CD14-positive monocyte (primary cell): ENCODE measurements at places on chromosomes 16 and 17.

GRCh38 chr16:2798723-2799204, 494 bp downstream of the PRSS41 start:
- no peak for DNase-seq

- DNase-seq, result no peak
These were observed 19.2 kb downstream of the STRADA start for GRCh38 chr17:63722403-63722802.

DNA sequence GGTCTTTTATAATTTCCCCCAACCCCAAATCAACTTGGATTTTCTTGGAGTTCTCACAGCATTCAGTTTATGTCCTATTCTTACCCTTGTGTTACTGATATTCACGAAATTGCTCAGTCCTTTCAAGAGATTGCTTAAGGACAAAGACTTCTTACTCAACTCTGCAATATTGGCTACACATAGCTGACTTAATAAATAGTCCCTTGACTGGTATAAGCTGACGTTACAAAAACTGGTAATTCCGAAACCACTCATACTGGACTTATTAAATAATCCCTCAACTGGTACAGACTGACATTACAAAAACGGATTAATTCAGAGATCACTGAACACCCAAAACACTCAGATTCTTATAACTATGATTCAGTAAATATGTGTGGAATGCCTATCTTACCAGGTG, 860 bp downstream of the TIGD7 start:
- DNase-seq, result peak; percentile 11

- no peak for DNase-seq
These were observed 129.6 kb upstream of the LHX1 start for GRCh38 chr17:36807496-36808179.

GRCh38 chr17:1720856-1721386, 3.6 kb upstream of the WDR81 start:
- peak; percentile 40 for DNase-seq

GRCh38 chr17:21297026-21297520, 12.6 kb downstream of the MAP2K3 start:
- no peak for DNase-seq

DNA sequence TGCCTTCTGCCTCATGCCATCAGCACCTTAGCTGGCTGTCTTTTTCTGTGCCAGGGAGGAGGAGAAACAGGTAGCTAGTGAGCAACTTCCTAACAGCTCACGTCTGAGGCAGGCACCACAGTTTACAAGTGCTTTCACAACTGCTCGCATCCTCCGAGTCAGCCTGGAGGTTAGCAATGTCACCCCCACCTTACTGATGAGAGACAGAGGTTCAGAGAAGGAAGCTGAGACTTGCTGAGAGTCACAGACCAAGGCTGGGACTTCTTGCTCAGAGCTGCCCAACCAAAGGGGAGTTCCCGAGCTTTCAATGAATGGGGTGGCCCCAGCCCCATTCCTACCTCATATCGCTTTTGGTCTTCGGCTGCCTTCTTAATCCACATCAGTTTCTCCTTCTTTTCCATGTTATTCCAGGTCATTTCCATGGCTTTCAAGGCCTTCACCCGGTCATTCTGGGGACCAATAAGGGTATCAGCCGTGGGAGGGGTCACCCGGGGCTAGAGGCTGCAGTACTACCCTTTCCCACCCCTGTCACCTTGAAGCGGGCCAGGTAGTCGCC, 9.6 kb downstream of the UBTF start:
- no peak for DNase-seq

- DNase-seq, result no peak
These were observed 93.8 kb upstream of the FAM20A start for GRCh38 chr17:68694791-68695485.

DNA sequence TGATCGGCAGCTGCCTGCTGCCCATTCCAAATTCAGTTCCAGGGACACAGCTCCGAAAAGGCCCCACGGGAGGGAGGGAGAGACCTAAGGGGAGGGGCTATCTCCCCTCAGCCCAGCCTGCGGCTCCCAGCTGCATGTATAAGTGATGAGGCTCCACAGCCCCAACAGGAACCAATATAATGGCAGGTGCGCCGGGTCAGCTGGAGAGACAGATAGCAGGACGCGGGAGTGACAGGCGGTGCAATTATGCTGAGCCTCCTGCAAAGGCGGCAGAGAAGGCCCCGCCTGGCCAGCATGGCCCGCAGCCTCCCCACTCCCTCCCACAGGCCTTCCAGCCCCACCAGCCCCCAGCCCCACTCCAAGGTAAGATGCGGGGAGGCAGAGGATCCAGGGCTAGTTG, 8.1 kb upstream of the C1QL1 start:
- no peak for DNase-seq

GRCh38 chr17:62935523-62935922, 30.5 kb upstream of the TANC2 start:
- DNase-seq, result no peak

DNA sequence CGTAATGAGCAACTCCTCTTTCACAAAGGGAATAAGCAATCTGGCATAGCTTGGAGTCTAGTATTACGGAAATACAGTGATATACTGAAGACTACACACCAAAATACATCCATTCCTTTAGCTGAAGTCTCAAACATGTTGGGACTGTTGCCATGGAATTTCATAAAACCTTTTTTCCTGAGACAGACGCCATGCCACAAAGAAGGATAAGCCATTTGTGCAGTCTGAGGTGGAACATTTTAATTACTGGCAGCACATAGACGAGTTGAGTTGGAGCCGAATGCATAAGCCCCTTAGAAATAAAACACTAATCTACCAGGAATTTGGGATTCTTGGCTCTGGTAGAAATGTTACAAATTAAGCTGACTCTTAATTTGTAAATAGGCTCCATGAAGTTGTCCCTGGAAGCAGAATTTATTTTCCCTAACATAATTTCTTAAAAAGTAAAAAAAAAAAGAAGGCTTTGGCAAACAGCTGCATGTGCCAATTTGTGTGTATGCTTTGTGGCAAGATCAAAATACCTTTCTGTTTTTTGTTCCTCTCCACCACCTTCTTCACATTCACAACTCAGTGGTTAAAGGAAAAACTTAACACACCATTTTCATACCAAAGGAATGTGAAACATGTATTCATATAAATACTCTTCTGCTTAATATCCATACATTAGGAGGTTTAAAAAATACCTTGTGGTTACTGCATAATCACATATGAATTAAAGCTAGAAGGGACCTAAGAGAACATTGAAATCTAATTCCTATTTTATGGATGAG, 25.5 kb downstream of the GRB7 start:
- DNase-seq, result no peak

DNA sequence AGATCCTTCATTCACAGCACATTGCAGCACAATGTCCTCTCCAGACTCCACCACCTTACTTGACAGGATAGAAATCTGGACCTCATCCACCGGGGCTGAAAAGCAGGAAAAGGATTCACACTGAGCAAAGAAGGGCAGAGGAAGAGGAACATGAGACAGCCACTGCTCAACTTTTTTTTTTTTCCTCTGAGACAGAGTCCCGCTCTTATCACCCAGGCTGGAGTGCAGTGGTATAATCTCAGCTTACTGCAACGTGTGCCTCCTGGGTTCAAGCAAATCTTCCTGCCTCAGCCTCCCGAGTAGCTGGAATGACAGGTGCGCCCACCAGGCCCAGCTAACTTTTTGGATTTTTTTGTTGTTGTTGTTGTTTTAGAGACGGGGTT, 34.4 kb downstream of the PECAM1 start:
- DNase-seq, result no peak

- DNase-seq, result no peak
These were observed 88.7 kb downstream of the GRIN2A start for GRCh38 chr16:10093576-10093975.

DNA sequence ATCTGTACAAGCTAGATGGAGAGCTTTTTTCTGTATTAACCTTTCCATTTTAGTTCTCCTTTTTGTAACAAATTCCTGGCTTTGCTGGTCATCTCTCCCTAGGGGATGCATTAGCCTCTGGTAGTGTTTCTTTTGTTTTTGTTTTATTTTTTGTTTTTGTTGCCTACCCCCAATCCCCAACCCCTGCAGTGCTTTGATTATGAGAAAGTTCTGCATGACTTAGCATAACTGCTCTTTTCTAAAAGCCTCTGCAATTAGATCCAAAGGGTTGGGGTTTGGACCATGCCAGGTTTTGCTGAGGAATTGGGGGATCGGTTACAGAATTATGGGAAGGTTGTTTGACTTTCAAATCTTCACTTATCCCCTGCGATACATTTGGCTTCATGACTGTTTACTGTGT, 98.2 kb downstream of the ADAMTS18 start:
- no peak for DNase-seq

DNA sequence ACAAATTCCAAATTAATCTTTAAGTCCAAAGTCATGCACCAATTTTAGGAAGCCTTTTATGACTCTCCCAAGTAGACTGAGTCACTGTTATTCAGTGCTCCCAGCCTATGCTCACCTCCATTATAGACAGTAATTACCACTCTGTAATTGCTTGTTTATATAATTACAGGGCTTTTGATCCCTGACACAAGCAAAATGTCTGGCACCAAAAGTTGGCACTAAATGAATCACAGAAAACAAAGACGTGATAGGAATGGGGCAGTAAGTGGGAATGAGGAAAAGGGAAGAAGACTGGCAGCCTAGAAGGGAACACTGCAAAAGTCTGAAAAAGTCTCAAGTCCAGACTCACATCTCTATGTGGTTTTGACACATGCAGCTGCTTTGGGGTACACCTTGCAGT, 94.1 kb downstream of the SLC39A11 start:
- no peak for DNase-seq

DNA sequence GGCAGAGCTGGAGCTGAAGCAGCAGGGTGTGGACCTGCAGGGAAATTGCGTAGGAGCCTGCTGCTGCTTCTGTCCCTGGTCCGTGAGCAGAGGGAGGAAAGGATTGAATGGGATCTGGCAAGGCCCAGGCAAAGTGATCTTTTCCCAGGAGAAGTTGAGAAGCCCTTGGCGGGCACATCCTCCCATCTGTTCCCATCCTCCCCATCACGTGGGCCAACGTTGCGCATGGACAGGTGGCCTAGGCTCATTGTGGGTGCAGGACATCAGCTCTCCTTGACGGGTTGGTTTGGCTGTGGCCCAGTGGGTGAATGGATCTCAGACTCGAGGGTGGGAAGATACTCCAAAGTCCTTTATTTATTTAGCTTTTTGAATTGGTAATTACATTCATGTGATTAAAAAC, 29.4 kb upstream of the POLR3E start:
- no peak for DNase-seq

DNA sequence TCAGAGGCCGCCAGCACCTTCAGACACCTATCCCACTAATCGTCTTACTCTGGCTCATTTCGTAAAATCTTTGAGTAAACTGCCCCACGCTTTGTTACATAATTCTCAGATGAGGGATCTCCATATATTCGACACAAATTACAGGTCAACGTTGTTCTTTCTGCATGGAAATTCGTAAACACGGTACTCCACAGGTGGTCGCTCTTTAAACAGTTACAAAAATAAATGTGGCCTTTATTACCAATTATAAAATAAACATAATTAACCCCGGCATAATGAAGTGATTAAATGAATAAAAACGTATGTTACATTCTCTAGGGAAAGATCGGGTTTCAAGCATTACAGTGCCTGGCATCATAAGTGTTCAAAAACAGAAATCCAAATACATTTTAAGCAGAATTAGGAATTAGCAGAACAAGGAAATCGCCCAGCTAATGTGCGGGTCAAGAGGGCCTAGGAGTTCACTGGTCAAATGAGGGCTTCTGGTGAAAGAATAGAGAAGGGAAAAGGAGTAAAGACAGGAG, 943 bp upstream of the PIP4K2B start:
- no peak for DNase-seq

DNA sequence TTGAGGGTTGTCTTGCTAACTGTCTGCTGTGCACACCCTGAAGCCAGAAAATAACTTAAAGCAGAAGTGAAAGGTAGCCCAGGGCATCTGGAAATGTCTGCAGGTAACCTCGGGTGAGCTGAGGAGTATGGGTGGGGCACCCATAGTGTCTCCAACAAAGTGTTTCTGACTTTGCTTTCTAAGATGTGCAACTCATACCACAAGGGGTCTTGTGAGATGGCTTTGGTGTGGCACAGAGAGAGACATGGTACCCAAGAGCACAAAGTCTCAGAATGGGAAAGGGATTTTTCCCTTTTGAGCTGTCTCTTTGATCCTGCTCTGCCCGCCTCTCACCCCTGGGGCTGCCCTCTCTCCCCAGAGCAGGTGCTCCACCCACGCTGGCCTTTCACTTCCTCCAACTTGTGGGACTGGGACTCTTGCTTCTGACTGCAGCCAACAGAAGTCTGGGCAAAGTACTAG, 6.9 kb downstream of the CHD9 start:
- DNase-seq, result peak; percentile 38

- DNase-seq, result peak; percentile 30
These were observed 66.6 kb downstream of the SIAH1 start for GRCh38 chr16:48318630-48319029.
